HFFc6 (cell line): ENCODE measurements at places on chromosomes 1 and 21. TPM values are rescaled to one million over a fixed set of nuclear protein-coding genes. Genes with fewer than 3 reads are reported as not detected.

The RGS8 gene
- total RNA-seq, result not detected in 3 replicates

DNA sequence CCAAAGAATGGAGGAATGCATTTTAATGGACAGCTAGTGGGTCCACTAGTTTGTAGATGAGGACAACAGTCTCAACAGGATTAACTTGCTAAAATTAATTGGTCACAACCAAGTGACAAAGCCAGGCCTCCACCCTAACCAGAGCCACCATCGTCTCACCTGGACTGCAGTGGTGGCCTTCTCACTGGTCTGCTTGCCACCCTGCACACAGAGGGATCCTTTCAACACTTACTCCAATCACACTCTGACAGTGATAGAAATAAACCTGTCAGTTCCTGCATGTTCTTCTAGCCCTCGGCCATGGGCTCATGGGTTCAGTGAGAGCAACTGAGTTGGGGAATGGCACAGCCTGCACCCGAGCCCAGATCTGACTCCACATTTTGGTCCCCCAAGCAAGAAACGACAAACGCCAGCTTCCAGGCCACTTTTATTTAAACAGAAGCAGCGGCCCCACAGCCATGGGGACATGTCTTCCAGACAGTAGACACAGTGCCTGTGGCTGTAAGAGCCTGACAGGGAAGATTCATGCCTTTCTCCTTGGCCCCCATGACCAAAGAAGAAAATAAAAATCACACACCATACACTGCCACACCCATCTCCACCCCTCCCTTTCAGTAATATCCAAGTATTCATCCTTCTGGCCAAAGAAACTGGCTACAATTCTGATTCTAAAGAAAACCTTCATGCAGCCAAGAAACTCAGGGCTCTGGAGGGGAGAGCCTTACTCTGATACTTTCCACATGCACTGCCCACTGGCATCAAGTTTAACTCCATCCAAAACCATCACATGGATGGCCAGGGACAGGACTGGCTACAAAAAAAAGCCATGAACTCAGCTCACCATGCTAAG, 37.6 kb downstream of the DHCR24 start:
- no peak for DNase-seq
- H3K27me3 ChIP-seq, result peaks cover 2% of the 10 kb centered on the region; the same call in 1 of the 2 replicates
- H3K4me3 ChIP-seq, result 0 out of 2 replicates have a peak overlapping the region, but pooled peaks have one; percentile 32
- peaks cover 22% of the 10 kb centered on the region; the same call in 1 of the 2 replicates for H3K36me3 ChIP-seq
- peak overlapping the region; percentile 95 for H3K27ac ChIP-seq
- H3K4me1 ChIP-seq, result peaks cover 35% of the 10 kb centered on the region

DNA sequence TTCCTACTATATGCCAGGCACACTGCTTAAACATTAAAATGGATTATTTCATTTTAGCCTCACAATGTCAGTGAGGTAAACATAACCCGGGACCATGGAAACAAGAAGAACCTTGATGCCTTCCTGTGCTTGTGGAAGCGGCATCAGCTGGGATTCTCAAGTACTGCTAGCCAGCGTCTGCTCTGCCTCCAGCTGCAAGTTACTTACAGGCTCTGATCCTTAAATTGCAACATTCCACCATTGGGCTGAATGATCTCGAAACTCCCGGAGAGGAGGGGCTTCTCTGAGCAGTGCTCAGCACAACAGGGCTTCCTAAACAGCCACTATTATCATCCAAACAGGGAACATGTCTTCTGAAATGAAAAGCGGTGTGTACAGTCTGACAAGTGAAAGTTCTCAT, 6.7 kb upstream of the MAN1C1 start:
- no peak for DNase-seq
- peaks cover 52% of the 10 kb centered on the region for H3K27me3 ChIP-seq
- no peaks in the 10 kb centered on the region for H3K36me3 ChIP-seq
- H3K4me3 ChIP-seq, result no peak overlapping the region
- H3K27ac ChIP-seq, result no peak overlapping the region

GRCh38 chr21:32611471-32611997, 643 bp downstream of the CFAP298 start:
- peak overlapping the region; percentile 99 for H3K4me3 ChIP-seq
- H3K4me1 ChIP-seq, result peaks cover 7% of the 10 kb centered on the region; the same call in 1 of the 2 replicates
- peaks cover 4% of the 10 kb centered on the region; the same call in 1 of the 2 replicates for H3K36me3 ChIP-seq
- peaks cover 6% of the 10 kb centered on the region for H3K27me3 ChIP-seq
- H3K27ac ChIP-seq, result peak overlapping the region; percentile 100
- peak; percentile 28 for DNase-seq

- peak overlapping the region; percentile 48 for H3K4me3 ChIP-seq
- DNase-seq, result peak; percentile 18
- H3K4me1 ChIP-seq, result peaks cover 50% of the 10 kb centered on the region
Measured at GRCh38 chr1:212638492-212639151, 30.1 kb downstream of the ATF3 start.

The BGLAP gene
- total RNA-seq, result not detected in 3 replicates

- no peaks in the 10 kb centered on the region for H3K27me3 ChIP-seq
- no peak overlapping the region for H3K27ac ChIP-seq
- H3K4me1 ChIP-seq, result no peaks in the 10 kb centered on the region
- H3K36me3 ChIP-seq, result no peaks in the 10 kb centered on the region
- no peak for DNase-seq
Measured at GRCh38 chr21:14454016-14455009, 71.4 kb upstream of the HSPA13 start.

GRCh38 chr1:93503163-93503562, 55.2 kb downstream of the FNBP1L start:
- H3K4me3 ChIP-seq, result no peak overlapping the region
- no peak for DNase-seq
- no peaks in the 10 kb centered on the region for H3K36me3 ChIP-seq
- H3K27me3 ChIP-seq, result peaks cover 9% of the 10 kb centered on the region

The TMEM269 gene
- total RNA-seq, result 0.18 TPM in 1 of 3 replicates, not detected in the others

- peak overlapping the region; percentile 4; the same call in 1 of the 2 replicates for H3K27ac ChIP-seq
- H3K4me1 ChIP-seq, result peaks cover 36% of the 10 kb centered on the region
- no peak for DNase-seq
- peaks cover 49% of the 10 kb centered on the region for H3K36me3 ChIP-seq
- no peaks in the 10 kb centered on the region; the same call in 1 of the 2 replicates for H3K27me3 ChIP-seq
Measured at GRCh38 chr1:244409701-244410100, 42.0 kb downstream of the ADSS2 start.

- peaks cover 26% of the 10 kb centered on the region for H3K27me3 ChIP-seq
- no peak overlapping the region for H3K27ac ChIP-seq
- no peaks in the 10 kb centered on the region for H3K36me3 ChIP-seq
- DNase-seq, result no peak
Measured at GRCh38 chr21:25640943-25641292, 1.9 kb downstream of the JAM2 start.

DNA sequence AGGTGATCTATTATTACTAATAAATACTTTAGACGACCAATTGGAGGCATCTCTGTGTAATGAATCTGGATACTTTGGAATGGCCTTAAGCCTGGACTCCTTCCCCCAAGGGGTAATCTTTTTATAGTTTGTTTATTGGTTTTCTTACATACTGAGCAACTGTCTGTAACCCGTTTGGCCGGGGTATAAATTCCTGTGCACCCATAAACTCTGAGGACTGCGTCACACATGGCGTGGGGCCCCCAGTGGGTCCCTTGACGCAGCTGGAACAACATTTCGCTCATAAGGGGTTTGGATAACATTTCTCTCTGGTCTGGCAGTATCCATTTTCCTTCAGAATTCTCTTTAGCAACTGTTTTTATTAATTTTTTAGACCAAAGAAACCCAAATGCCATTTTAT, 26.5 kb downstream of the SCCPDH start:
- no peak overlapping the region for H3K27ac ChIP-seq
- no peaks in the 10 kb centered on the region; the same call in 1 of the 2 replicates for H3K27me3 ChIP-seq
- H3K4me3 ChIP-seq, result no peak overlapping the region
- no peak for DNase-seq
- peaks cover 14% of the 10 kb centered on the region for H3K36me3 ChIP-seq
- peaks cover 14% of the 10 kb centered on the region for H3K4me1 ChIP-seq

DNA sequence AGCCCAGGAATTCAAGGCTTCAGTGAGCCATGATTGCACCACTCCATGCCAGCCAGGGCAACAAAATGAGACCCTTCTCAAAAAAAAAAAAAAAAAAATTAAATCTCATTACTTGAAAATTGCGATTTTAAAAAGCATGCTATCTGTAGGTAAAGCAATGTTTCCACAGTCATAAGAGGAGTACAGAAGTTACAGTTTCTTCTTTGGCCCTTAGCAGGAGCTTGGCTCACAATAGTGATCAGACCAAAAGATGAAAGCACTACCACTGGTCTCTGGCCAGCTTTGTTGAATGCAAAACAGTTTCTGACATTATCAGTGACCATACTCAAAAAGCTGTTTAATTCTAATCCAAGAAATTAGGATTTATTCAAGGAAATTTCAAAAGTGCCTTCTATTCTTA, 31.2 kb downstream of the VAV3 start:
- H3K4me1 ChIP-seq, result peaks cover 28% of the 10 kb centered on the region
- no peaks in the 10 kb centered on the region for H3K36me3 ChIP-seq
- no peak for DNase-seq
- H3K27ac ChIP-seq, result no peak overlapping the region

The FAM72D gene
- 0.28 to 1.7 TPM (median 1.4 TPM) in 3 replicates for total RNA-seq

- peaks cover 18% of the 10 kb centered on the region for H3K4me1 ChIP-seq
- H3K27ac ChIP-seq, result no peak overlapping the region
- no peak for DNase-seq
- H3K27me3 ChIP-seq, result peaks cover 2% of the 10 kb centered on the region
- no peak overlapping the region for H3K4me3 ChIP-seq
Measured at GRCh38 chr1:64981601-64982533, 15.5 kb upstream of the JAK1 start.

The C1QTNF12 gene
- 0.46 and 0.52 TPM in 2 replicates for total RNA-seq

GRCh38 chr21:33924766-33925100, 9.1 kb upstream of the ATP5PO start:
- no peak for DNase-seq
- no peak overlapping the region for H3K4me3 ChIP-seq
- H3K4me1 ChIP-seq, result peaks cover 11% of the 10 kb centered on the region
- peaks cover 3% of the 10 kb centered on the region; the same call in 1 of the 2 replicates for H3K27me3 ChIP-seq
- no peak overlapping the region for H3K27ac ChIP-seq
- H3K36me3 ChIP-seq, result no peaks in the 10 kb centered on the region

The RPAP2 gene
- 24.8 to 26.4 TPM (median 25.9 TPM) in 3 replicates for total RNA-seq

The A3GALT2 gene
- total RNA-seq, result not detected in 3 replicates

DNA sequence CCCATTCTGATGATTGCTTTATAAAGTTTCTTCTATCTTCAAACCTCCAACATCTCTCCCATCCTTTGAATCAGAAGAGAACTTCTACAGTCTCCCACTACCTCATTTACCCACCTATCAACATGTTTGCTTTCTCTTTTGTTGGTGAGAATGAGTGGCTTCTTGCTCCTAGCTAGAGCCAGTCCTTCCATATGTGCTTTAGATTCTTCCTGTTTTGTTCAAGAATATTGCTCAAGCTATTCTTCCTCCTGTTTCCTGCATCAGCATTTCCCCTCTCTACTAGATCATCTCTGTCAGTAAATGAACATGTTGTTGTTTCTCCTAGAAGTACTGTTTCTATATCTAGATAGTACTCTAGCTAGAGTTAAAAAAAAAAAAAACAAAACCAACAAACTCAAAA, 6.3 kb downstream of the ATF6 start:
- H3K4me3 ChIP-seq, result no peak overlapping the region
- peaks cover 25% of the 10 kb centered on the region for H3K4me1 ChIP-seq
- DNase-seq, result no peak
- no peak overlapping the region for H3K27ac ChIP-seq
- no peaks in the 10 kb centered on the region; the same call in 1 of the 2 replicates for H3K36me3 ChIP-seq

DNA sequence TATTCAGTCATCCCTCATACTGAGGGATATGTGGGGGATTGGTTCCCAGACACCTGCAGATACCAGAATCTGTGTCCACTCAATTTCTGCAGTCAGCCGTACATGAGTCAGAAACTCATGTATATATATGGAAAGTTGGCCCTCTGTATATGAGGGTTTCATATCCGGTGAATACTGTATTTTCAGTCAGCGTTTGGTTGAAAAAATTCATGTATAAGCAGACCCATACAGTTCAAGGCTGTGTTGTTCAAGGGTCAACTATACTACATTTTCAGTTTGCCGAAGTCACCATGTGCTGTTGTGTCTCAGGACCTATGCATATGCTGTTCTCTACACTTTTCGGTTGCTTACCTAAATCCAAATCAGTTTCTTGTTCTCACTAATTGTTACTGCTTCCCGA, 10.5 kb downstream of the AXDND1 start:
- no peaks in the 10 kb centered on the region for H3K4me1 ChIP-seq
- no peaks in the 10 kb centered on the region for H3K36me3 ChIP-seq
- H3K27me3 ChIP-seq, result peaks cover 4% of the 10 kb centered on the region; the same call in 1 of the 2 replicates
- H3K4me3 ChIP-seq, result no peak overlapping the region
